ENCODE measurements at places on chromosomes 16 and 17.

GRCh38 chr16:23453338-23454052, 506 bp upstream of the COG7 start:
- DNase-seq = no peak

GRCh38 chr17:49915670-49916069, 53.3 kb upstream of the DLX4 start:
- no peak for DNase-seq

GRCh38 chr16:77917971-77918370, 104.4 kb upstream of the CLEC3A start:
- no peak for DNase-seq

DNA sequence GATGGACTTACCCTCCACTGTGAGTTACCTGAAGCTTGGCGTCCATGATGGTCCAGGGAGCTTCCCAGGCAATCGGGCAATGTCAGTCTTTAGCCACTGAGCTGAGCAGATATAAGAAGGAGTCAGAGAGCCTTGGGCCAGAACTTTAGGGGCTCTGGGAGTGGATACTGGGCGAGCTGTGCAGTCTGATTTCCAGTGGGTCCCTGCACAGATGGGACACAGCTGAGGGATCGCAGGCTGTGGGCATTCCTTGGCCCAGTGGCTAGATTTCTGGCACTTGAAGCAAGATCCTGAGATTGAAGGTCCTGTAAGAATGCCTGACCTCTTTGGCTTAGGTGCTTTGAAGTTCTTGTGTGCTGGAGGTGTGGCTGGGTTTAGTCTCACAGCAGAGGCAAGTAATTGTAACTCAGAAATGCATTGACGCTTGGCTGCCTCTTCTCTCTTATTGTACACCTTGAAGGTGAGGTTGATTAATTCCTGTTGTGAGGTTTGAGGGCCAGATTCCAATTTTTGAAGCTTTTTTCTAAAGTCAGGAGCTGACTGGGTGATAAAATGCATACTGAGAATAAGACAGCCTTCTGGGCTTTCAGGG, 2283.8 kb downstream of the TP53TG3F start:
- no peak for DNase-seq

DNA sequence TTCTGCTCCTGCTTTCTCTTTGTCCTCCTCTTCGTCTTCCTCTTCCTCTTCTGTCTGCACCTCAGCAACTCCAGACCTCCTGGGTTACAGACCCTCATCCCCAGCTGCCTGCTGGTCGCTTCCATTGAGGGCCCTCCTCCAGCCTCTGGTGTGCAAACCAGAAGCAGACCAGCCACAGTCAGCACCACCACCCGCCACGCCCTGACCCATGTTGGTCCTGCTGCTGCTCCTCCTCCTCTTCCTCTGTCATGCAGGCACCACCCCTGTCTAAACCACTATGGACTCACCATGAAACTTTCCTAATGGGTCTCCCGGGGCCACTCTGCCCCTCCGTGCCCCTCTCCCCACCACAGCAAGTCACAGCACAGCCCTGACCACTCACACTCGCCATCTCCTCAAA, 11.4 kb upstream of the OGFOD3 start:
- DNase-seq = no peak

- no peak for DNase-seq
Measured at GRCh38 chr16:4597174-4597573, 17.5 kb downstream of the UBALD1 start.

- no peak for DNase-seq
Measured at GRCh38 chr17:29445844-29446243, 55.7 kb downstream of the TAOK1 start.

- DNase-seq = no peak
Measured at GRCh38 chr17:50310455-50311111, 35.3 kb upstream of the XYLT2 start.

GRCh38 chr17:74530831-74531150, 484 bp downstream of the CD300LB start:
- DNase-seq = no peak

GRCh38 chr17:42969001-42969581, 4.8 kb upstream of the AARSD1 start:
- peak; percentile 29 for DNase-seq

DNA sequence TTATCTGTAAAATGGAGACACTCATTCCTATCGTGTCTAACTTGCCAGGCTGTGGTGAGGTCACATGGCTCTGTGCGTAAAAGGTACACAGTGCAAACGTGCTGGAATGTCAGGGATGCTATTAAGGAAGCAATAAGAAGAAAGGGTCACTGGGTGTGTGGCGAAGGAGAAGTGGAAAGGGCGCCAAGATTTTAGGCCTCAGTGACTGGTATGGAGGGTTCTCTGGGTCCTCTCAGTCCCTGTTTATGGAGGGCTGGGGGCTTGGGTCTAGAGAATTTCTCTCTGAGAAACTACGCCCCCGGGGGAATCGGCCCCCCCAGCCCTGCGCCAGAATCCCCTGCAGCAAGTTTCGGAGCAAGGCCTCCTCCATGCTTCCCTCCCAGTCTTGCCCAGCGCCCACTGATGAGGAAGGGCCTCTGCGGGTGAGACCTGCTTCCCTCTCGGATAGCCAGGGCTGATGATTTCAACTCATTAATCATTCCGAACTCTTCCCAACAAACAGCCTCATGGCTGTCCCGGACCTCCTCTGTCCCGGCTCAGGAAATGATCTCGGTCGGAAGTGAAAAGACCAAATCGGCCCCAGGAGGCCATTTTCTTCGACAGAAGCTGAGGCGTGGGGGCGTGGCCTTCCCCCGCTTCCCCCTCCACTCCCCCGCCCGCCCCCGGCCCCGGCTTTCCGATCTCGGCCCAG, 1.2 kb upstream of the HEXIM1 start:
- DNase-seq = peak; percentile 84

- no peak for DNase-seq
Measured at GRCh38 chr16:73996624-73997339, 299.8 kb upstream of the PSMD7 start.

DNA sequence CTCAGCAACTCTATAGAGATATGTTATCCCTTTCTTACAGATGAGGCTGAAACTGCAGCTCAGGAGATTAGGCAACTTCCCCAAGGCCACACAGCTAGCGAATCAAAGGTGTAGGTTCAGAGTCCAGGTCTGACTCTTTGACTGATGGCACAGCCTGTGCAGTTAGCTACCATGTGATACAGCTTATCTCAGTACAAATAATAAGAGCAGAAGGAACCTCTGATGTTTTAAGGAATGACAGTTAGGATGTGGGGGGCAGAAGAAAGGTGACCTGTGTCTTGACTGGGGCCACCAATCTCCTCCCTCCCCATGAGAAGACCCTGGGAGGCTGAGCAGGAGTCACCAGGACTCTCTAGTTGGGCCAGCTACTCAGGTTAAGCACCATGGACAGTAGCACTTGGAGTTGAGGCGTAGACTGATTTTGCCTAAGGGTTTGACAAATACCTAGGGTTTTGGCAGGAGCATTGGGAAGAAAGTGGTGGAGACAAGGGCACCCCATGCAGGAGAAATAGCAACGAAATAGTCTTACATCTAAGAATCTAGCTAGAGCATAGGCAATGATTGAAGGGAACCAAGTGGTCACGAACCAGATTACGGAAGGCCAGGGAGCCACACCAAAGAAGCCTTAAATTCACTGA, 22.8 kb upstream of the ACSM2B start:
- no peak for DNase-seq

DNA sequence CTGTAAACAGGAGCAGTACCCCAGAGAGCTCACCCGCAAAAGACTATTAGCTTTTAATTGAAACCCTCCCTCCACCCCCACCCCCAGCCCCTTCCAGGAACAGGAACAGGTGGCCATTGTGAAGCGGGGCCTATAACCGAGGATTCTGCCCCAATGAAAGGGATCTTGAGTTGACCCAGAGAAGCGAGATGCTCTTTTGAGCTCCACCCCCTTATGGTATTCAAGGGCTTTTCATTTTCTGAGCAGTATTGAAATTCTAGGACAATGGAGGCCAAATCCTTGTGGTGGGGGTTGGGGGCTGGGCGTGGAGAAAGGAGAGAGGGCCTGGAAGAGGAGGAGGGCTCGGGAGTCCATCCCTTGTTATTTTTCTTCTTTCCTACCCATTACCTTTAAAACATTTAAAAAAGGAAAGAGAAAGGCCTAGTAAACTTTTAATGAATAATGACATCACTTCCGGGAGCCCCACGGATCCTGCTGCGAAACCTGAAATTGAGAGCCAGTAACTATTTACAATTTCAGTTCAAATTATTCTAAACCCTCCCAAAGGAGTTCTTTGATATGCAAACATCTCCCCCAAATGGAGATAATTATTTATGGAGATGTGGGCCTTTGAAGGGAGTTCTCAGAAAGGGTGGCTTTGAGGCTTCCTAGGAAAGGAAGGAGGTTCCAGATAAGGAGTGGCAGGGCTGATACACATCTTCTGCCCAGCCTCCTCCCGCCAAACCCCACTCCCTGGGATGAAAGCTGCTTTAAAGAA, 30.5 kb downstream of the HS3ST3B1 start:
- DNase-seq = no peak

DNA sequence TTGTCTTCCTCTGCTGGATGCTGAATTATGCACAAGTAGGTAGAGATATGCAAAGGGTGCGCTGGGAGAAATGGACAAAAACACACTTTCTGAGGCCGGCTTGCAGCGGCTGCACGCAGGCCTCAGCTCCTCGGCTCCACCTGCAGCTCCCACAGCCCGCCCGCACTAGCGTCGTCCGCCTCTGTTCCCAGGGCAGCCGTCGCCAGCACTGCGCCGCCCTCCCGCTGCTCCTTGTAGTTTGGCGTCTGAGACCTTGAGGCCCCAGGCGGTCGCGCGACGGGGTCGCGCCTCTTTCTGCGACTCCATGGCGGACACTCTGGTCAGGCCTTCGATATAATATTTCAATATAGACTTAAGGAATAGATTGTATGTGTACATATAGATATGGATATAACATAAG, 24.8 kb downstream of the SLFN12 start:
- DNase-seq = no peak

DNA sequence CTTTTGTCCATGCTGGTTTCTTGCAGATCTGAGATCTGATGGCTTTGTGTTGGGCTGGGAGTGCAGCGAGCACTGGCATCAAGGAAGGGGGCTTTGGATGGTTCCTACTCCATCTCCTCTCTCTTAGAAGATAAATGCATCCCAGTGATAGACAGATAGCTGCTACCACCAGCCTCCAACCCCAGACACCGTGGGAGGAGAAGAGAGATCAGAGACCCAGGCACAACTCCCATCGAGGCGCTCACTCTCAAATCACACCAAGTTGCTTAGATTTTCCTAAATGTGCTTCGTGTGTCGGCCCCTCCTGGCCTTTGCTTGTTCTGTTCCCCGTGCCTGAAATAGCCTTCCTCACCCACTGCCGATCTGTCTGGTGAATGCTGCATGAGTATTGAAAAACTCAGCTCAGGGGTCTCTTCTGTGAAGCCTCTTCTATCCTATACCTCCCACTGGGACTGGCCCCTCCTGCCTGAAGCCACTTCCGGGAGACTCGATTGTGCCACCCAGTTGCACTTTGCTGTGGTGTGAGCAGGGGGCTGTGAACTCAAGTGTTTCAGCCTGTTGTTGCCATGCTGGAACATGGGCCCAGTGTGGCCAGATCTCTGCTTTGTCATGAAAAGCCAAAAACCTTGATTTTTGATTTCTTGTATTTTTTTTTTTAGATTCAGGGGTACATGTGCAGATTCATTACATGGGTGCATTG, 242.7 kb downstream of the GSG1L start:
- DNase-seq = no peak

DNA sequence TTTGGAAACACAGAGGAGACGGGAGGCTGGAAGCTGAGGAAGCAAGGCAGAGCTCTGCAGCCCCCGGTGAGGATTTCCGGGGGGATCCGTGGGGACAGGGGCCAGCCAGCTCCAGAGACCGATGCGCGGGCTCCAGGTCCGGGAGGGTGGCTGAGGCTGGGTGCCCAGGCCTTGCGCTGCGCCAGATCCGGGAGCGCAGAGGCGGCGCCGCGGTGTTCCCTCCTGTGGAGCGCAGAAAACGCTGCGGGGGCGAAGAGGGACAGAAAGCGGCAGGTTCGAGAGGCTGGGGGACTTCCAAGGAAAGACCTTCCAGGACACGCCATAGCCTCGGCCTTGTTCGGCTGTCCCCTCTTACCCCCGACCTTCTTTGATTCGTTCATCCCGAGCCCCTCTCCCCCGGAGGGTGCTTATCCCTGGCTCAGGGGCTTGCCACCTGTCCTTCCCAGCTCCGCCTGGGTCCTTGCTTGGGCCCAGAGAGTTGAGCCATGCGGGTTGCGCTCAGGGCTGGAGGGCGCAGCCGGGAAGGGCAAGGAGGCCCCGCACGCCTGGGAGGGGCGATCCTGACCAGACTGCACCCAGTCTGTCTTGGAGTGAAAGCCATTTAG, 697 bp upstream of the SHISA9 start:
- DNase-seq = no peak

- DNase-seq = no peak
Measured at GRCh38 chr16:83681381-83681956, 126.3 kb upstream of the HSBP1 start.

GRCh38 chr17:80795090-80795580, 196.5 kb upstream of the CHMP6 start:
- DNase-seq = no peak

- no peak for DNase-seq
Measured at GRCh38 chr17:360092-360750, 7.6 kb upstream of the RPH3AL start.

DNA sequence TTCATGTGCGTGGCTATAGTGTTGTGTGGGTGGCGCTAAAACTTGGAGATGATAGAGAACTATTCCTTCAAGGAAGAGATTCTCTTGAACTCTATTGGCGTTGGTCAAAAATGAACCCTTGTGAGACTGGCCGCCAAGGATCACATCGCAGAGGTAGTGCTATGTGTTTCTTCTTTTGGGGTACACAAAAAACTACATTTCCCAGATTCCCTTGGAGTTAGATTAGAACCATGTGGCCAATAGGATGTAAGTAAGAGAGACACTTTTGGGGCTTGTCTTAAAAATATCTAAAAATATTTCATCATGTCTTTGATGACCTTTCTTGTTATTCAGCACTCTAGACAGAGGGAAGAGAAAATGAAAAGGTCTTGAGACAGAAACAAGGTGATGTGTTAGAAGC, 25.4 kb upstream of the DYNLRB2 start:
- DNase-seq = no peak

DNA sequence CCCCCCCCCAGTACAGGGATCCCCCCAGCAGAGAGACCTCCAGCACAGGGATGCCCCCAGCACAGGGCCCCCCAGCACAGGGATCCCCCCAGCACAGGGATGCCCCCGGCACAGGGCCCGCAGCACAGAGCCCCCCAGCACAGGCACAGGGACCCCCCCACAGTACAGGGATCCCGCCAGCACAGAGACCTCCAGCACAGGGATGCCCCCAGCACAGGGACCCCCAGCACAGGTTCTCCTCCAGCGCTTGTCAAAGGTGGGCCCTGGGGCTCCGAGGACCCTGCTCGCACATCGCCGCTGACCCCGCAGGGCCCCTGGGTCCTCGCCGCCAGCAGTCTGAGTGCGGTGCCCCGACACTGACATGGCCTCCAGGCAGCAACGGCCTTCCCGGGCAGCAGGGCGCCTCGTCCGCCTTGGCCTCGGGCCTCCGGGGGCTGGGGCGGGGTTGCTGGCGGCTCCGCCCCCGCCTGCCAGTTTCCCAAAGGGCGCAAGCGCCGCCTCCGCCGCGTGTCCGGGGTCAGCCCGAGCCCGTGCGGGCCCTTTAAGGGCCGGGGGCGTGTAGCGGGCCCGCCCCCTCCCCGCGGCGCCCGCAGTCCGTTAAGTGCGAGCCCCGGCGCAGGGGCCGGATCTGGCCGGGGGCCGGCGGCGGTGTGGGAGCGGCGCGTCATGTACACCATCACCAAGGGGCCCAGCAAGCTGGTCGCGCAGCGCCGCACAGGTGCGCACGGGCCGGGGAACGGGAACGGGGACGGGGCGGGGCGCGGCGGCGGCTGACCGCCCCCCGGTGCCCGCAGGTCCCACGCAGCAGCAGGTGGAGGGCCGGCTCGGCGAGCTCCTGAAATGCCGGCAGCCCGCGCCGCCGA, at the start of gene MCRIP2:
TSS of gene MCRIP2 (plus strand) at position 503 of the 863 bp plus-strand sequence. CDS start at position 667, 164 bp downstream.
- DNase-seq = peak; percentile 61
